Stimulated activated CD8-positive, alpha-beta memory T cell treated with anti-CD3 and anti-CD28 coated beads, Interleukin-15, amount 100 ng/mL, for 1 hour (primary cell): ENCODE measurements at places on chromosomes 3 and 15.
A peak's percentile ranks its signal among the peaks of the same experiment; 100 is the strongest.

GRCh38 chr3:191361456-191361855 lies 31.1 kb upstream of the UTS2B start:
- DNase-seq: no peak

DNA sequence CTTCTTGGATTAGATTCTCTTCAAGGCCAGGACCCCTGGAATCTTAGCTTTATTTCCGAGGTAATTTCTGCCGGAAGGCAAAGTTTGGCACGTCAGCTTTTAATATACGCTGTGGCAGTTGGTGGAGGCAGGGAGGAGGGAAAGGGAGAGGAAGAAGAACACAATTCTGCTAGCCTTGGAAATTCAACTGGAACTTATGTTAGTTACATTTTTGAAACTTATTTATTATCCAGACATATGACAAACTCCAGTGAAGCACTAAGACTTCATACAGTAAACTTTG lies 100.1 kb upstream of the TSC22D2 start:
- no peak for DNase-seq

DNA sequence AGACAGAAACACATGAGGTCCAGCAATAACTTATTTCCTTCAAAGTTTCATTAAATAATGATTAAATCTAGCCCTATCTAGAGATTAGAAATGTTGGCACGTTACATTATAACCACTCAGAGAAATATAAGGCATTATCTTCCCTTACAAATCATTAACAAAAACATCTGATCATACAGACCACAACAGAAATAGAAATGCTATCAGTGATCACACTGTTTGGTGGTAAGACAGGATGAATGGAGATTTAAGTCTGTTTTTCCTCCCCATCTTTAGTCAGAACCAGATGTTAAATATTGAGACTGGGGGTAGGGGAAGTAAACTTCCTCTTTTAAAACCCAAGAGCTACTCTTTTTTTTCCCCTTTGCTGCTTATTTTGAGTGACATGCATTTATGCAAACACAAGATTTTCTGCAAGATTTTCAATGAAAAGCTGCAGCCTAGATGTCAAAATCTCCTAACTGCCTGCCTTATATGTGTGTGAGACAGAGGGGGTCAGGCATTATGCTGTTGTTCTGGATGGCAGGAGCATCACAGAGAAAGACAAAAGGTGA lies 70.4 kb downstream of the CBLB start:
- no peak for DNase-seq

GRCh38 chr3:87260270-87260669 lies 16.1 kb downstream of the POU1F1 start:
- peak; percentile 6 for DNase-seq

- DNase-seq: no peak
Measured at GRCh38 chr15:37097144-37097919, 3.0 kb downstream of the MEIS2 start.

DNA sequence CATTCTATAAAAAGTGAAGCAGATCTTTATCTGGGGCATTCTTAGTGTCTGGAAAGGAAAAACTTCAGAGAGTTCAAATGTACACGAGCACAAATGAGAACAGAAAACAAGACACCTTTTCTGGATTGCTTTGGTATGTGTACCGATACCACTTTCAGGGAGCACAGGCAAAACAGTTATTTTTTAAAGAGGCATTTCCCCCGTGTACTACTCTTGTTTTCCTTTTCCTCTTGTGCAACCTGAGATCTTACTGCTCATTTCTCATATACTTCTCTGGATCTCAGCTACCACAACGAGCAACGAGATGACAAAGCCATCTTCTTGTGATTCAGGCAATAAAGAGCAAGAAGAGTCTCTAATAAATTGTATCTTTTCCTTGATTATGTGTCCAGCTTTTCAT lies 463.6 kb downstream of the SHQ1 start:
- DNase-seq: no peak

DNA sequence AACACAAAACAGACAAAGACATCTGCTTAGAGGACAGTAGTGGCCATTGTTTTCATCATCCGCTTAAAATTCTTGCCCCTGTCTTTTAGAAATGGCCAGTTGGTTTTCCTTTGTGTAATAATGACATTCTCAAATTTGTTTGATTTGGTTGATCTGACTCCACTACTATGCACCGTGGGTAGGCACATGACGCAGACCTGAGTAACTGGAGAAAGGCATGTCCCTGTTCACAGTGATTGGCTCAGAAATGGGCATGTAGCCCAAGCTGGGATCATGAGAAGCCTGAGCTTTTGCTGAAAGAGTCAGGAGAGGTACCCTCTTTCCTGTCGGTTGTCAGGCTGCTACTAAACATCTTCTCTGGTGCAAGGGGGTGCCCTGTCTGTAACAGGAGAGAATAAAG lies 36.6 kb upstream of the MAGI1 start:
- no peak for DNase-seq

DNA sequence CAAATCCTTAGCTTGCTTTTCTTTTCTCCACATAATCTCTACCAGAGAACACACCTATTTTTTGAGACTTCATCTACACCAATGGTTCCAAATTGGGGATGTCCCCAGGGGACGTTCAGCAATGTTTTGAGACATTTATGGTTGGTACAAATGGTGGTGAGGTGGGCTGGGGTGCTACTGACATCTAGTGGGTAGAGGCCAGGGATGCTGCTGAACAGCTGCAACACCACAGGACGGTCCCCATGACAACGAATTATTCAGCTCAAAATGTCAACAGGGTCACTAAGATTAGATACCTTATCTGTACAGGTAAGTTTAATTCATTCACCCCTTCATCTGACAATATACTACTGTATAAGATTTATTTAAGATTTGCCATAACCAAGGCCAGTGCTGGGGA lies 14.4 kb downstream of the GK5 start:
- no peak for DNase-seq

- no peak for DNase-seq
Measured at GRCh38 chr3:852033-852432, 240.8 kb upstream of the CNTN6 start.

DNA sequence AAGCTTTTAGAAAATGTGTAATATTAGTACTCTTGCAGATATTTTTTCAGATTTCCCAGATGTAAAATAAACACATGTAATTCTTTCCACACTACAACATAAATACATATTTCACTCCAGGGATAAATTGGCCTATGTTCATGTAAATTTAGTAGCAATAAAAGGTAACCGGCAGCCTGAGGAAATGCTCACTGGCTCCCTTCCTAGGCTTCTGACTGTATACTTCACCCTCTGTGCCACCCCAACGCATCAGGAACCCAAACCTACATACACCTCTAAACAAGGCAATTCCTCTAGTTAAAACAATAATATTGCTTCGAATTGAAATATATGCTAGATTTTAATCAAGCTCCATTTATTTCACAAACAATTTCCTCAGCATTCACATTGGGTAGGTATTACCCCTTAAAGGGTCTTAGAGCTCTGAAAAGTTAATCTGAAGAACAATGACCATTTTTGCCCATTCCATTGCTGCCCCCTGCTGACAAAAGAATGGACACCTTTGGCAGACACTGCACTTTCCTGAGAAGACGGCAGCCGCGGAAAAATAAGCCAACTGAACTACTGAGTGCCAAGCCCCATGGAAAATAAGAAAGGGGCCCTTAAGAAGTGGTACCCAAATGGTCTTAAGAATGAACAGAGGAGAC lies 212.5 kb downstream of the OSBPL10 start:
- peak; percentile 20 for DNase-seq

DNA sequence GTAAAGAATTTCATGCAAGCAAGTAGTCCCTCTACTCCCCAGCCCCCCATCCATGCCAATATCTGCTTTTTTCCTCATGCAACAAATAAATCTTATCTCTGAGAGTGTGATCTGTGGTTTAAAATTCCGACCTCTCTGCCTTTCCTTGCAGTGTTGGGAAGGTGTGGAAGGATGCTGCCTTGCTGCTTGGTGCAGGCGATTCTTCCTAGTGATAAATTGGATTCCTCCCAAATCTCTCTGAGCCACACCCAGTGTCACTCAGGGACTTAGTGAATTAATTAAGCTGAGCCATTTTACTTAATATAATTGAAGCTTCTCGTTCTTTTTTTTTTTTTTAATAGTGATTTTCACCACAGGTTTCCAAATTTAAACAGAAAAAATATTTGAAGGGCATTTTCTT lies 3.4 kb downstream of the GAP43 start:
- DNase-seq: no peak

DNA sequence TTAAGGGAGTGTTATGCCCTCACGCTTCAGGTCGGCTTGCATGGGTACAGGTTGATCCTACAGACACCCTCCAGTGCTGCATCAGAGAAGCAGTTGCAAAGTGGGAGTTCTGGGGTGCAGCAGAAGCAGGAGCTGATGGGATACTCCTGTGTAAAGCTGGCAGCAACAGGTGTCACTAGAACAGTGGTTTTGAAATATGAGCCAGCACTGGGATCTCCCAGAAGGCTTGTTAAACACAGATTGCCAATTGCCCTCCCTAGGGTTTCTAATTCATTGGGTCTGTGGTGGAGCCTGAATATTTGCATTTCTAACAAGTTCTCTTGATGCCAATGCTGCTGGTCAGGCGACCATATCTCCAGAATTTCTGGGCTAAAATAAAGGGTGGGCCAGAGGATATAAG lies 350.4 kb downstream of the CLSTN2 start:
- DNase-seq: no peak

GRCh38 chr15:38842226-38842625 lies 277.6 kb upstream of the RASGRP1 start:
- no peak for DNase-seq

GRCh38 chr3:172803489-172803888 lies 53.0 kb downstream of the ECT2 start:
- DNase-seq: no peak

GRCh38 chr3:122415104-122415744 lies 638 bp downstream of the WDR5B start:
- DNase-seq: no peak

DNA sequence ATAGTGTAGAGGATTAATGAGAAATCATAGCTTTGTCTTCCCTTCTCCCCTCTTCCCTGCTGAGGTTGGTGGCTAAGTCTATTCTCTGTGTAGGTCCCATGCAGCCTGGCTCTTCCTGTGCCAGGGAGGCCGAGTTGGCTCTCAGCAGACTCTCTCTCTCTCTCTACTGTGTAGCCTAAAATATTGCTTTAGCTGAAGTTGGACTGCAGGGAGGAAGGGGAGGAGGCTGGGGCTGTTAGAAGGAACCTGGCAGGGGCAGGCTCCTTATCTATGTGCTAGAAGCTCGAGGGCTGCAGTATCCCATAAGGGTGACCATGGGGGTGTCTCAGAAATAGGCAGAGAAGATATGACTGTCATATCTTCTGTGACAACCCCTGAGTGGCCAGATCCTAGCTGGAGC lies 160.8 kb downstream of the EPHB1 start:
- no peak for DNase-seq

DNA sequence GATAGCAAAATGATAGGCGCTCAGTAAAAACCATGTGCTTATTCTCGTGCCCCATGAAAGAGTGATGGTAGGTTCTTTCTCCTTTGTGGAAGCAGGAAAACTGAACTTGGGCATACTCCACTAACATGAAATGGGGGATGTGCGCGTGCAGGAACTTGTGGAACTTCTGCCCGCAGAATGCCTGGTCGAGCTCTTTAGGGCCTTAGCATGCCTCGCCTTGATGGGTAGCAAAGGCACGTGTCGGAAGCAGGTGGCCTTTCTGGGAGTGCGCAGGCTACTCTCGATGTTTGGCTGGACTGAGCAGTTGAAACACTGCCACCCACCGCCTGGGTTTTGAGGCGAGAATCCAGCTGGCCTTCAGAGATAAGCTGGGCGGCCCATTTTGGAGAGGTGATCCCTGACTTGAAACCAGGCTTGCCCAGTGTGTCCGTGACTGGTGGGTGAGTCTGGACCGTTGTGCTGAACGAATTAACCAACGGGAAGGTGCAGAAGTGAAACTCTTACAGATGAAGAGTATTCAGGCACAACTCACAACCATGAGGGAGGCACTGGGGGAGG lies 842 bp downstream of the PCCB start:
- DNase-seq: no peak

- DNase-seq: no peak
Measured at GRCh38 chr15:58590236-58590635, 158.4 kb downstream of the LIPC start.

GRCh38 chr3:14758959-14759358 lies 59.8 kb upstream of the FGD5 start:
- DNase-seq: no peak

GRCh38 chr3:18772699-18773305 lies 347.7 kb upstream of the SATB1 start:
- no peak for DNase-seq

DNA sequence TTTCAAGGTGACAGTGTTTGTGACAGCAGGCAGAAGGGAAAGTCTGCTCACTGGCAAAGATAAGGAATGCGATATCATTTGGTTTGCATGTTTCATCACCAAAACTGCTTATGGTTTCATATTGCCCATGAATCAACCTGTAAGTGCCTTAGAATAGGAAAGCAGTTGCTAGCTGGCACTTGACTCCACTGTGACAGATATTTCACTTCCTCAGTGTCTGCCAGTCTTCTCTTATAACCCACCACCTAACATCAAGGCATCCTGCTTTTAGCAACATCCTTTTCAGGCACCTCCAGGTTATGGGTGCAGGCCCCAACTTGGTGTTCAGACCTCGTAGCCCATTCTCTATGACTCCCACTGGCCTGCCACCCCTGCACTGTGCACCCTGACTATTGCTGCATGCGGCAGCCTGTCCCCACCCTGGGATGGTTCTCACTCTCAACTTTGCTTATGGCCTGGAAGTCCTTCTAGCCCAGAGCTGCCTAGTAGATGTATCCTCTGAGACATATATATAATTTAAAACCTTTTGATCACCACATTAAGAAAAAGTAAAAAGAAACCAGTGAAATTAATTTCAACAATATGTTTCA lies 154.4 kb upstream of the RARB start:
- DNase-seq: no peak

GRCh38 chr3:115081444-115081843 lies 65.6 kb downstream of the ZBTB20 start:
- no peak for DNase-seq

GRCh38 chr3:115100806-115101205 lies 46.3 kb downstream of the ZBTB20 start:
- no peak for DNase-seq
